GM18507 (cell line): ENCODE measurements at places on chromosomes 12 and 14.

DNA sequence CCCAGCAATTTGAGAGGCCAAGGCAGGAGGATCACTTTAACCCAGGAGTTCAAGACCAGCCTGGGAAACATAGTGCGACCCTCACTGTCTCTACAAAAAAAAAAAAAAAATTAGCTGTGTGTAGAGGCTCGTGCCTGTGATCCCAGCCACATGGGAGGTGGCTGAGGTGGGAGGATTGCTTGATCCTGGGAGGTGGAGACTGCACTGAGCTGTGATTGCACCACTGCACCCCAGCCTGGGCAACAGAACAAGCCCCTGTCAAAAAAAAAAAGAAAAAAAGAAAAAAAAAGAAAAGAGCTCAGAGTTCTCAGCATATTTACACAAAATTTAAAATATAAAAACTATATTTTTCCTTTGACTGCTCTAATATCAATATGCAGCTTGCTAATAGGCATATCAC, 260.8 kb downstream of the SYT1 start:
- DNase-seq = no peak

DNA sequence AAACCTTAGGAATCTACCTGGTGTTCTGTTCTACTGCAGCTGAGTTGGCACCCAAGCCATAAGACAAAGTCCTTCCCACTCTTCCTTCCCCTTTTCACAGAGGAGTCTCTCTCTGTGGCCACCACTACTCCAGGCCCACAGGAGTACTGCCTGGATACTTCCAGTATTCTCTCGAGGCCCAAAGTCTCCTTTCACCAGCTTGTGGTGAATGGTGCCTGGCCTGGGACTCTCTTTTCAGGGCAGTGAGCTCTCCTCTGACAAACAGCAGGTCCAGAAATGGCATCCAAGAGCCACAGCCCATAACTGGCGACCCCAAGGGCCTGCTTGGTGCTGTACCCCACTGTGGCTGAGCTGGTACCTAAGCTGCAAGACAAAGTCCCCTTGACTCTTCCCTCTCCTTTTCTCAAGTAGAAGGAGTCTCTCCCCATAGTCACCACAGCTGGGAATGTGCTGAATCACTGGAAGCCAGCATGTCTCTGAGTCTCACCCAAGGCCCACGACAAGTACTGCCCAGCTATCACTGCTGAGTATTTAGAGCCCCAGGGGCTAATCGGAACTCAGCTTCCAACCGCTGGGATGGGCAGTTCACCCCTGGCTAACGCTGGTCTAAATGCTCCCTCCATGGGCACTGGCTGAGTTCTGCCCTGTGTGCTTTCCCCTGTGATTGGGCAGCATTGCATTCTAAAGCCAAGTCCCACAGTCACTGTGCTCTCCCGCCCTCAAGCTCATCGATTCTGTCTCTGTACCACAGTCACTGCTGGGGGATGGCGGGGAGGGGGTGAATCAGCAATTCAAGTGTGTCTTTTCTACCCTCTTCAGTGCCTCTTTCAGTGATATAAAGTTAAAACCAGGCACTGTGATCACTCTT, 6.1 kb downstream of the A2ML1 start:
- DNase-seq = no peak

- DNase-seq = no peak
Measured at GRCh38 chr12:95136598-95136997, 63.2 kb upstream of the NR2C1 start.

DNA sequence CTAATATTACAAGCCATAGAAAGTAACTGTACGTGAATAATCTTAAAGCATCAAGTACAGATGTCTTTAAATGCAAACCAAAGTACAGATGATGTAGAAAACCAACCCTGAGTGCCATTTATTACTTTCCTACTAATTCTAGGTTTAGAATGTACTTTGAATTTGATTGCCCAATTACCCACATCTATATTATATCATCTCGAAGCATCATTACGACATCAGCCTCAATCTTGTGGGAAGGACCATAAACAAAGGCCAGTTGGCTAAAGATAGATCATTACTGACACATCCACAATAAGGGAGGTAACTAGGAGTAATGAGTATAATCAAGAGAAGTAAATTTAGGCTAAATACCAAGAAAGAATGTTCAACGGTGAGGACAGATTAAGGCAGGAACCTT, 478.9 kb downstream of the BCAT1 start:
- DNase-seq = no peak

GRCh38 chr12:56709759-56710376, 15.2 kb downstream of the NACA start:
- DNase-seq = no peak

DNA sequence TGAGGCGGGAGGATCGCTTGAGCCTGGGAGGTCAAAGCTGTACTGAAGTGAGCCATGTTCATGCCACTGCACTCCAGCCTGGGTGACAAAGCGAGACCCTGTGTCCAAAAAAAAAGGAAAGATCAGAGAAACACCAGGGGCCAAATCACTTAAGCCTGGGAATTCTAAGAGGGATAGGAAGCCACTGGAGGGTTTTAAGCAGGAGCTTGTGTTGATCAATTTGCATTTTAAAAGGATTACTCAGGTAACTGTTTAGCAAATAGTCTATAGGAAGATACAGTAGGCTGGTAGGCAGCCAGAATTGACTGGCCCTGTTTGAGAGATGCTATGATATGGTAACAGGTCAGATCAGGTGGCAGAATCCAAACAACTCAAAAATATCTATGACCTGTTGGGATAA, 162.7 kb downstream of the SPTSSA start:
- no peak for DNase-seq

DNA sequence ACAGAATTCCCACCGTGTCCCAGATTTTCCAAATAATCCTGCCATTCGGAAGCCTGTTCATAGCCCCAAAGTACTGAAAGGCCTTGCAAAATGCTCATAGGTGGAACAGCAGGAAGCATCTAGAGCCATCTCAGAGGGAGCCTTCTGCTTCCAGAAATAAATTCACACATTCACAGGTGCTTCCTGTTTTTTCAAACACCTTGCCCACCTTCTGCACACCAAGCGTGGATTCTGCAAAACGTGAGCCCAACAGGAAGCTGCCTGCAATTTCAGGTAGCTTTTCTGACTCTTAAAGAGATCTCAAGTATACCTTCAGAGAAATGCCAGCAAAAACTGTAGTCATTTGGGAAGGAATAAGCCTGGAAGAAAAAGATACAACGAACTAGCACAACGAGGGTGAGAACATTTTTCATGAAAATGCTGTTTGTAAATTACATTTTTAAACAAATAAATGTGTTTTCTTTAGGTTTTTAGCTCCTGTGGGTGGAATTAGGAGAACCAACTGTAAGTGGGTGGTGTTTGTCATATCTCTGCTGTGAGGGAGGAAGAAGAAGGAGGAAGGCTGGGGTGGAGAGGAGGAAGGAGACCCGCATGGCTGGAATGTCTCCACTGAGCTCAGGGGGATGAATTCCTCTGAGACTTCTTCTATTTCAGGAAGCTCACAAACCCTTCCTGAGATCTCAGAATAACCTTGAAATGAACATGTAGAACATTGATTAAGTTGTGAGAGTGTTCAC, at the start of gene IFNG-AS1:
Gene IFNG-AS1 (plus strand): TSS at position 264 of the 737 bp plus-strand sequence.
- DNase-seq = no peak

GRCh38 chr12:64636856-64637255, 26.6 kb downstream of the RASSF3 start:
- no peak for DNase-seq

DNA sequence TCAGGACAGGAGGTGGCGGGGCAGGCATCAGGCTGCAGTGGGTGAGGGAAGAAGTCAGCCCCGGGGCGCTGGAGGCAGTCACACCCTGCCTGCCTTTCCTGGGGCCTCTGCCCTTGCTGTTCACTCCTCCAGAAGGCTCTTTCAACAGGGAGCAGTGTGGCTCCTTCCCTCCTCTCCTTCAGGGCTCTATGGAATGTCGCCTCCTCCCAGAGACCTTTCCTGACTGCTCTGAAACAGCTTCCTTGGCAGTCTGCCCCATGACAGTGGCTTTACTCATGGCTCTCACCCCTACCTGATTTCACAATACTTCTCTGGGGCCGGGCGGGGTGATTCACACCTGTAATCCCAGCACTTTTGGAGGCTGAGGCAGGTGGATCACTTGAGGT, 7.1 kb downstream of the RHOF start:
- no peak for DNase-seq

GRCh38 chr12:99658671-99659349, 11.3 kb downstream of the GARIN6 start:
- no peak for DNase-seq

- DNase-seq = no peak
Measured at GRCh38 chr14:24316597-24316950, 5.3 kb downstream of the LTB4R start.

DNA sequence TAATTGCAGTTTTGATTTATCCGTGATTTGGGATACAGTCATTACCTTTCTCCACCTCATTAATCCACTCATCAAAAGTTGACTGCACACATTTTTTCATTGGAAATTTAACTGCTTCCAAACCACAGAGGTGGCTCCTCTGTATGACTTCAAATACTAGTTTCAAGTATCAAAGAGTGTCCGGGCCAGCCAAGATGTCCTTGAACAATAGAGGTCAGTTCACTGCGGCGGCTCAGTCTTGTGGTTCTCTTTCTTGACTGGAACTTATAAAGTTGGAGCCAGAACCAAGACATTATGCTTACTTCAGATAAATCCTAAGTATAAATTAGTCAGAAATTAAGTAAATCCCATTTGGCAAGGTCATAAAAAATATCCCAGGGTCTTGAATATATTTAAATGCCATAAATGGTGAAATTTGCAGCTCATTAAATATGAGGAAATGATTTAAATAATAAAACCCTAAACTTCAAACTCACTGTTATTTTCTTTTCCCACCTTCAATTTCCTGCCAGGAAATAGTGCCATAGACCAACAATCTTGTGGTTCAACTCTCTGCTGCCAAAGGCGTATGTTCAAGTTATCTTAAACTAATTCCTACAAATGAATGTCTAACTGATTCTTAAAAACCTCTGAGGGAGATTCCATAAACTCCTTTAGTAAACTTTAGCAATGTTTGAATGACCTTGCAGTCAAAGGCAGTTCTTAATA, 360.8 kb downstream of the AEBP2 start:
- no peak for DNase-seq

- DNase-seq = no peak
Measured at GRCh38 chr12:91772411-91772810, 373.2 kb downstream of the BTG1 start.

DNA sequence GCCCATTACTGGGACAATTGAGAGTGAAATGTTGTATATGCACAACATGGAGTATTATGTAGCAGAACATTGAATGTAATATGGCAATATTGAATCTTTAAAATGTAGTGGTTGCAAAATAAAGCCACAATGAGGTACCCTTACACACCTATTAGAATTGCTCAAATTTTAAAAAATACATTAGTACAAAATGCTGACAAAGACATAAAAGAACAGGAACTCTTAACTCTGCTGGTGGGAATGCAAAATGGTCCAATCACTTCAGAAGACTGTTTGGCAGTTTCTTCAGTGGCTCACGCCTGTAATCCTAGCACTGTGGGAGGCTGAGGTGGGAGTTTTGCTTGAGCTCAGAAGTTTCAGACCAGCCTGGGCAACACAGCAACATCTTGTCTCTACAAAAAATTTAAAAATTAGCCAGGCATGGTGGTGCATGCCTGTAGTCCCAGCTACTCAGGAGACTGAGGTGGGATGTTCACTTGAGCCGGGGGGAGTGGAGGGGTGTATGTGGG, 6.8 kb upstream of the NAP1L1 start:
- DNase-seq = no peak

DNA sequence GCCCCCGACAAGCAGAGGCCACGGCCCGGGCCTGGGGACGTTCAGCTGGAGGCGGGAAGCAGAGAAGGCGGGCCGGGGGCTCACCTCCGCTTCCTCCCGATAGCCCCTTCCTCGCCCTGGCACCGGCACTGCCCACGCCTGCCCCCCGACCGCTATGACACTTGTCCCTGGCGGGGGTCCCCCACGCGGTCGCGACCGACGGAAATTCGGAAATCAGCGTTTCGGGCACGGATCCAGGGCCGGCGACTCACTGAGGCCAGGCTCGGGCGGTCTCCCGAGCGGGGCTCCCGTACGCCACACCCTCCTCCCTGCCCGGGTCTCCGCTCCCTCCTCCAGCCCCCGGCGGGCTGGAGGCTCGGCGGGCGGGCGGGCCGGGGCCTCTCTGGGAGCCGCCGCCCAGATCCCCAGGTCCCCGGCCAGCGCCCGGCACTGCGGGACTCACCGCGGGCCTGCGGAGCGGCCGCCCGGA, 581 bp downstream of the PITPNM2 start:
- DNase-seq = peak; percentile 20

- no peak for DNase-seq
Measured at GRCh38 chr12:121713257-121713777, 765 bp downstream of the TMEM120B start.

DNA sequence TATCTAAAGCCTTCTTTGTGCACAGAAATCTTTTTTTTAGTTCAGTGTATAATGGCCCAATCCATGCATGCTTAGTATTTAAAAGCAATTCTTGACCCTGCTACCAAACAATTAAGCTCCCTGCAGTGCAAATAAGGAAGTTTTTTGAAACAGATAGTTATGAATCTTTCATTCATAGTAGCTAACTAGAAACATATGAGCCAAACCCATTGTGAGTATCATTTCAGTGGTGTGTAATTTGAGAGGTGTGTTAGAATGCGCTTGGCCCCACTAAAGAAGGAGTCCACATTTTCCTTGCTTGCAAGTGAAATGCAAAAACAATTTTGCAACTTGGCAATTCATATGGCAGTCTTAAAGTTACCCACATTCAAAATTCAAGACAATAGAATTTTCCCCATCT, 14.4 kb downstream of the EPS8 start:
- no peak for DNase-seq

DNA sequence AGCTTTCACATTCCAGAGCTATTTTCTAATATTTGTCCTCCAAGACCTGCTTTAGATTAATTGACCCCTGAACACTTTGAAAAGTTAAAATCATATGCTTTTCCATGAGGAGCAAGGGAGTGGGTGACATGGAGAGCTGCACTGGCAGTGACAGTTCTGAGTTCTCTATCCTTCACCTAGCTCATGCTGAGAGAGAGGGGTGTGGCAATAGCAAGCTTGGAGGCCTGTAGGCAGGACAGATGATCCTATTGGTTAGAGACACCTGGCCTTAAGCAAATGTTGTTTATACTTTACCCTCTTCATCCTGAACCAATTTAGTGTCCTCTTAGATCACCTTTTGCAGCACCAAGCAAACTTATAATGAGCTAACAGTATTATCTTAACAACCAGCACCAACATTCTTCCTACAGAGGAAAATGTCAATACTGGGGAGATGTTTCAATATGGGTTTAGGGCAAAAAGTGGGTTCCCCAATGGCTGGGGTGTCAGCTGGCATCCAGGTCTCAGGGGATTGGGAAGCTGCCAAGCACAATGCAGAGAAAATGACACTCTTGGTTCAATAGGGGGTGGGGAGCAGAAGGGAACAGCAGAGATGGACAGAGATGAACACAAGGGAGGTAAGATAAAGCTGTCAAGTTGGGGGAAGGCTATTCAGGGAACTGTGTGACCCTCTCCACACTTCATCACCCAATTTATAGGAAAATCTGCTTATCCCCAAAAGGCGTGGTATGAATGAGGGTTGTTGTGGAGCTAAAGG, 37.0 kb upstream of the PPM1H start:
- no peak for DNase-seq

GRCh38 chr12:52359621-52360061, 7.6 kb downstream of the KRT85 start:
- DNase-seq = no peak
